ENCODE measurements at places on chromosomes 16 and 17.

DNA sequence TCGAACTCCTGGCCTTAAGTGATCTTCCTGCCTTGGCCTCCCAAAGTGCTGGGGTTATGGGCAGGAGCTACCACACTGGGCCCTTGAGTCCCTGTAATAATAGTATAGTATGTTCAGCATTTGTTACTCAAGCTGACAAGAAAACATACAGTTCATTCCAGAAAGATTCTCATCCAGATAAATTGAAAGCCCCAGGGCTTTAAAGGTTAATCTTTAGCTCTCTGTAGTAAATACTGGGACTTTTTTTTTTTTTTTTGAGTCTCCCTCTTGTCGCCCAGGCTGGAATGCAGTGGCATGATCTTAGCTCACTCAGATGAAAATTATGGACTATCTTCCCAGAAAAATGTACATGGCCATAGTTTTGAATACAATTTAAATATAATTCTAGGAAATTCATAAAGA lies 11.0 kb downstream of the BRCA1 start:
- DNase-seq = no peak

DNA sequence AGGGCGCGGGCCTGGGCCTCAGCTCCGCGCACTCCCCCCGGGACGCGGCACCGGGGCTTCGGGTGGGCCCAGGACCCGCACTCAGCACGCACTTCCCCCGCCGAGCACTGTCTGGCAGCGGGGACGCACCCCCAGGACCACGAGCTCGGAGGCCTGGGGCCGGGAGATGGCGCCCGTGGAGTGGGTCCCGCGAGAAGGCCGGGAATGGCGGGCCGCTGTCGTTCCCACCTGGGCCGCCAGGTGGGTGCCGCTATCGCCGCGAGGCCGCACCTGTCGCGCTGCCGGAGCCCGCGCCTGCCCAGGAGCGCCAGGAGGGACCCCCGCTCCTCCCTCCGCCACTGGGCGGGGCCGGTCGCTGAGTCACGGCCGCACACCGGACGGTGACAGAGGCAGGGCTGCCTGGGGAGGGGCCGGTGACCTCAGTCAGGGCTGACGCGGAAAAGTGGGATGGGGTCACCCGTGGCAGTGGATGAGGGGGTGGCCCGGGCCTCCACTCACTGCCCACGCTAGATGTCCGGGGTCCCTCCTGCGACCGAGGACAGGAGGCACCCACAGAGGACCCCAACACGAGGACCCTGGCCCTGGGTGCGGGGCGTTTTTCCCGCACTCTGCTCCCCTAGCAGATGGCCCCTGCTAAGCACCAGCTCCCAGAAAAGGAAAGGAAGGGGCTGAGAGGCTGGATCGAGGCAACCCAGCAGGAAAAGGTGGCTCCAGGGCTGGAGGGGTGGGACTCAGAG lies 6.9 kb upstream of the ACTG1 start:
- DNase-seq = no peak

DNA sequence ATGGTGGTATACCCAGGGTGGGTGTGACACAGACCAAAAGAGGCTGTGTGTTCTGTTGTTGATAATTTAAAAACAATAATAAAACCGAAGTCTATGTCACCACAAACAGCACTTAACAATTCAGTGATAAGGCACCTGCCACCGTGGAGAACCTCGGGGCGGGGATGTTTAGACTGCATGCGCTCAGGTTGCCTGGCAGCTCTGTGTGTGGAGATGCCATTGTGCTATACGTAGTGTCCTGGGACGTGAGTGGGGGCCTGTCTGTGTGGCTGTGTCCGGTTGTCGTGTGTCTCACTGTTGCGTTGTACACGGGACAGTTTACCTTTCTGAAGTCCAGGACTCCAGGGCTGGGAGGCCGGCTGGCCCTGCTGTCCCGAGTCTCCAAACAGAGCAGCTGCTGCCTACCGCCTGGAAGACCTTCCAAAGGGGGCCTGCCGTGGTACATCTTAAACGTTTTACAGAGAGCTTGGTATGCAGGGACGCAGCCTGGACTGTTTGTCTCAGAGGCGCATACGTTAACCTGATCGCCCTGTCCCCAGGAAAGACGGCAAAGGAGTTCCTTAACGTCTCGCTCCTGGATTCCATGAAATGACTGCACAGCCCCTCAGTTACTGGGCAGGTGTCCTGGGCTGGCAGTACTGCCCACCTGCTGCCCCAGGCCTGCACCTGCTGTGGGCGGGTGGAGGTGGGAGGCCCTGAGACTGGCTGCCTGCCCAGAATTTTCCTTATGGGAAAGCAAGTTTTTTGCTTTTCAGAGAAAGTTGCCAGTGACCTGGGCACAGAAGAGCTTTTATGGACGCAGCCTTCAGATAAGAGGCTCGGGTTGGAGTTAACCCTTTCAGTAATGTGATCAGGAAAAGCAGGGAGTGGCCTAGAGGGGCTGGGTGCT lies 19.0 kb downstream of the SPIRE2 start:
- DNase-seq = no peak

DNA sequence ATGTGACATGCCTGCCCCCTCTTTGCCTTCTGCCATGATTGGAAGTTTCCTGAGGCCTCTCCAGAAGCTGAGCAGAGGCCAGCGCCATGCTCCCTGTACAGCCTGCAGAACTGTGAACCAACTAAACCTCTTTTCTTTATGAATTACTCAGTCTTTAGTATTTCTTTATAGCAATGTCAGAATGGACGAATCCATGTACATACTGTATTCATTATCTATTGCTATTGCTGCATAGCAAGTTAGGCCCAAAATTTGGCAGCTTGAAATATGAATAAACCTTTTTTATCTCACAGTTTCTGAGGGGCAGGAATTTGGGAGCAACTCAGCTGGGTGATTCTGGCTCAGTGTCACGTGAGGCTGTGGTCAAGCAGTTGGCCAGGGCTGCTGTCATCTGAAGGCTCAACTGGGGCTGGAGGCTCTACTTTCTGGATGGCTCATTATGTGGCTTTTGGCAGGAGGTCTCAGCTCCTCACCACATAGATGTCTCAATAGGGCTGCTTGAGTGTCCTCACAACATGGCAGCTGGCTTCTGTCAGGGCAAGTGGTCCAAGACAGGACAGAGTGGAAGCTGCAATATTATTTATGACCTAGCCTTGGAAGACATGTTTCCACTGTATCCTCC lies 40.0 kb downstream of the SOCS1 start:
- no peak for DNase-seq

GRCh38 chr16:11157143-11157542 lies 98.9 kb downstream of the SOCS1 start:
- no peak for DNase-seq

DNA sequence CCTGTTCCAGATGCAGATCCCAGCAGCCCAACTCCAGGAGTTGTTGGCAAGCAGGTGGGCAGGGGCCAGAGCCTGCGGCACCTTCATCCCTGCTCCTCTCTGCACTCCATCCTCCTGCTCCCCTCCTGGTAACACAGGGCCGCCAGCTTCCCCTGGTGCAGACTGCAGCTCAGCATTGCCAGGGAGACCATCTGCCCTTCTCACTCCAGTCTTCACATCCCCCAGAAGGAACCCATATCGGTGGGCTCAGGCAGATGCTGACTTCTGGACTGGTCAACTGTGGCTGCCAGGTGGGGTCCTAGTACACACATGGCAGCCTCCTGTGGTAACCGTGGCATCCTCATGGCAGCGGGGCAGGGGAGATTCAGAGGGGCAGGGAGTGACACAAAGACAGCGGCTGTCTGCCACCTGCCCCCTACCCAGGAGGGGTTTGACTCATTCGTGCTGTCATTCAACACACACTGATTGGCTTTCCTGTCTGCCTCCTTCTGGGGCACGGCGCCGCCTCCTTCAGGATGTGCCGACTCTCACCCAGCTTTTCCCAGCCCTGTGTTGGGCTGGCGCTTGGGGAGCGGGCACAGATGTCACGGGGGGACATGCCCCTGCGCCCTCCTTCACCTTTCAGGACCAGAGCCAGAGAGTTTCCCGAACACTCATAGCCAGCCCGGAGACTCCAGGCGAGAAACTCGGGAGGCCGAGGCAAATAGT lies 120.9 kb downstream of the CMIP start:
- no peak for DNase-seq

- no peak for DNase-seq
Measured at GRCh38 chr16:50668368-50669008, 12.6 kb downstream of the SNX20 start.

GRCh38 chr17:17810084-17810894 lies 26.5 kb downstream of the SREBF1 start:
- peak; percentile 87 for DNase-seq

- DNase-seq = no peak
Measured at GRCh38 chr17:38893607-38894006, 23.7 kb downstream of the LASP1 start.

DNA sequence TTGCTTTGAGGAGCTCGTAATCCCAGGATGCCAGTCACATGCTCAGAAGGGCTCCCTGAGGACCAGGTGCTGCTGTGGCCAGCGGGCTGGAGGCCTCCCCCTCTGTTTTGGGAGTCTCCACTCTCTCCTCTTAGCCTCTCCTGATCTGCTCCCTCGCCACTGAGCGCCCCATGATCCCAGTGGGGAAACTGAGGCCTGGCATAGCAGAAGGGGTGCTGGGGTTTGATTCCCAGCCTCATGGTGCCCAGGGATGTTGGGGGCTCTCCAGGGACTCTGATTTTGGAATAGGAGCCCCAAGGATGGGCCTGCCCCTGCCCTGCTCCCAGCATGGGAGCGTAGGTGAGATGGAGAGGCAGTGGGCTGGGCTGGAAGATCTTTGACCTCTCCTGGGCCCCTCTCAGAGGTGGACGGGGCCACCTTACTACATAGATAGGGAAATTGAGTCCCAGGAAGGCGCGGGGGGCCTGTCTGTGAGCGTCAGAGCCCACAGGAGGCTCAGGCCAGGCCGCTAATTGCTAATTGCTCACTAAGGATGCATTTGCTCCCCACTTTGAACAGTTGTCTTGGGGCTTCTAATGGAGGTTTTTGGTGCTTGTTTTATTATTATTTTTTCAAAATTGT lies 525 bp upstream of the ADCY7 start:
- DNase-seq = no peak

GRCh38 chr16:53091466-53092211 lies 36.8 kb downstream of the CHD9 start:
- DNase-seq = peak; percentile 84

- DNase-seq = no peak
Measured at GRCh38 chr16:8182761-8183160, 407.6 kb downstream of the TMEM114 start.

Data from hindlimb muscle (tissue), 1 donor.